Vein endothelial cell (primary cell): ENCODE measurements at places on chromosomes 4 and X. TPM values are rescaled to one million over a fixed set of nuclear protein-coding genes. Genes with fewer than 3 reads are reported as not detected.

The PIGA gene
- 6.5 and 12.1 TPM in 2 replicates for total RNA-seq

The ZNF182 gene
- total RNA-seq, result 2.6 and 3.3 TPM in 2 replicates

The MED12 gene
- 44.5 and 47.7 TPM in 2 replicates for total RNA-seq

The BEX5 gene
- not detected in 2 replicates for total RNA-seq

The ETDA gene
- total RNA-seq, result not detected in 2 replicates

The DGAT2L6 gene
- not detected in 2 replicates for total RNA-seq

The CHRDL1 gene
- not detected in 2 replicates for total RNA-seq

The SNX12 gene
- total RNA-seq, result 70.6 and 89.8 TPM in 2 replicates
